Stimulated activated CD4-positive, alpha-beta T cell treated with anti-CD3 and anti-CD28 coated beads, Interleukin-15, amount 100 ng/mL, for 1 hour (primary cell): ENCODE measurements at places on chromosomes 12 and 14.
A peak's percentile ranks its signal among the peaks of the same experiment; 100 is the strongest.

GRCh38 chr12:29405561-29405960 is 24.6 kb upstream of the ERGIC2 start:
- no peak for DNase-seq

DNA sequence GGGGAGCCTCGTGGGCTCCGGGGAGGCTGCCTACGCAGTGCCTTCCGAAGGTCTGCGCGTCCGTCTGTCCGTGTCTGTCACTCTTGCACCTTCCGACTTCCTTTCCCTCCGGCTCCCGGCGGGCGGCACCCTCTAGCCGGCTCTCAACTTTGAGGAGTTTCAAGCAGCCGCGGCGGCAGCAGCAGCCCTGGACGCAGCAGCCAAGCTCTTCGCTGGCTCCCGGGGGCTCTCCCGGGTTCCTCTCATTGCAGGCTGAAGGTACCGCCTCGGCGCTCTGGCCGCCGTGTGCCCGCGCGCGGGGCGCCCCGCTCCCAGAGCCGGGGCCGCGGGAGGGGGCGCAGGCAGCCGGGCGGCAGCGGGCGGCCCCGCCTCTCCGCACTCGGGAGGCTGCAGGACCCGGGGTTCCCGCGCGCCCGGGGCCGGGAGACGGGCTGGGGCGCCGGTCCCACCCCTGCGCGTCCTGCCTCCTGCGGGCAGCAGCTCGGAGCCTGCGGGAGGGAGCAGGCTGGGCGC is at the start of the genes AMIGO2 and PCED1B:
AMIGO2 (minus strand) TSS at position 492 of the 513 bp plus-strand sequence. CDS start 957 bp downstream, outside the sequence.
PCED1B (plus strand) TSS at position 154 of the 513 bp plus-strand sequence. CDS start 155,443 bp downstream, outside the sequence.
- peak; percentile 56 for DNase-seq

DNA sequence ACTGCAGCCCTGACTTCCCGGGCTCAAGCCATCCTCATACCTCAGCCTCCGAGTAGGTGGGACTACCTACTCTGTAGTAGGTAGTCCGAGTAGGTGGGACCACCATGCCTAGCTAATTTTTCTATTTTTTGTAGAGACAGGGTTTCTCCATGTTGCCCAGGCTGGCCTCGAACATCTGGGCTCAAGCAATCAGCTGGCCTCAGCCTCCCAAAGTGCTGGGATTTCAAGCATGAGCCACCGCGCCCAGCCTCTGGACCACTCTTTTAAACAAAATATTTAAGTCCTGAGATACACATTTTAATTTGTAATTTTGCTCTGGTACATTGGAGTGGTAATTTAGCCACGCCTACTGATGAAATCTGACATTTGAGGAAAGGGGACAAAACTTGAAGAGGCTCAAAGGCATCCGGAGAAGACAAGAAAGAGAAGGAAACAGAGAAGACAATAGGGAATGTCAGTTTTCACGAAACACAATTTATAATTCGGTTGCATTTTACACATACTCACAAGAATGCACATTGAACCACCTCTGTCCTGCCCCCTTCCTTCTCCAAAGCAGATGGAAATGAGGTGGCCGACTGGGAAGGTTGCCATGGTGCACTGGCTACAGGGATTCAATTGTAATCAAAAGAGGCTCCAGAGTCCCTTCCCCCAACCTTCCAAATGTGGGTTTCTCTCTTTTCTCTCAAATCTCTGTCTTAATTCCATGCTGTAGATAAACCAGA is 9.7 kb upstream of the TUBA1A start:
- no peak for DNase-seq

- DNase-seq = no peak
These were observed 76.9 kb upstream of the SRSF5 start for GRCh38 chr14:69690042-69690441.

GRCh38 chr14:99612738-99613330 is 8.8 kb upstream of the CCDC85C start:
- DNase-seq = no peak

GRCh38 chr12:66144791-66145754 is 14.5 kb upstream of the LLPH start:
- no peak for DNase-seq

- no peak for DNase-seq
These were observed 5.2 kb downstream of the MPHOSPH9 start for GRCh38 chr12:123227581-123228258.

- DNase-seq = no peak
These were observed 154.4 kb downstream of the TTC7B start for GRCh38 chr14:90661866-90662265.

DNA sequence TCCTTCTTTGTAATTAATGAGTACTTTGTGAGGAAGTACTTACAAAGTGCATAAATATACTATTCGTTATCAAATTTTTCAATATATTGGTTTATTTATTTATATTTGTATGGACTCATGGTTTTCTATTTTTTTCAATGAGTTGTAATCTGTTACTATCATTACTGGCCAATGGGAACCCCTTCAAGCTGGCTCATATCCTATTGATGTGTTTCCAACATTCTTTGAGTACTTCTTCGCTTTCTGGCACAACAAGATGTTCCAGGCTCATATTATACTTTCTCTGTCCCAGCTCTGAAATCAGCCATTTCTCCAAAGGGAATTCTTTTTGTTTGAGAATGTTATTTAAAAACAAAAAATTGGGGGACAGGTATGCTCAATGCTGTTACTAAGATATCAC is 17.5 kb downstream of the YBX3 start:
- DNase-seq = no peak

DNA sequence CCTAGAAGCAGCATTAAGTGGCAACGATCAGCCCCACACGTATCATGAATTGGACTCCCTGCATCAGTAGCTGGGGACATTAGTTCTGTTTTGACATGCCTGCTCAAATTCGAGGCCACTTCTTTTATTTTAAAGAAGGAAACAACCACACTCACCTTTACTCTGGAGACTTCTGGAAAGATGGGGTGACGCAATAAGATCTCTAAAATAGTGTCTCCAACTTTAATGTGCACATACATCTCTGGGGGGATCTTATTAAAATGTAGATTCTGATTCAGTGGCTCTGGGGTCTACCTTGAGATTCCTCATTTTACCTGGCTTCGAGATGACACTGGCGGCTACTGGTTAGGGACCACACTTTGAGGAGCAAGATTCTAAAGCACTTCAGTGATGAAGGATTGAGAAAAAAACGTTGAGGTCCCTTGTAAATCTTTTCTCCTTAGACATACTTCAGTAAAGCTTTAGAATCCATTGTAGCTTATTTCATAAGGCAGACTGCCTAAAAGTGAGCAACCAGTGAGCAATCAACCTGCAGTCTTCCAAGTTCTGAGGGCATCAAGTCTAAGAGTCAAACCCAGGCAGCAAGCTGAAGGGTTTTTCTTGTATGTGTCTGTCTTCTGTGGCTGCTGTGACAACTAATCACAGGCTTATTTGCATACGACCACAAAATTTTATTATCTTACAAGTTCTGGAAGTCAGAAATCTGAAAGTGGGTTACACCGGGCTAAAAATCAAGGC is 718.6 kb upstream of the TBX3 start:
- DNase-seq = no peak

GRCh38 chr12:1518591-1519516 is 75.5 kb downstream of the FBXL14 start:
- no peak for DNase-seq

- no peak for DNase-seq
These were observed 30.4 kb downstream of the SETD3 start for GRCh38 chr14:99450266-99450665.

- no peak for DNase-seq
These were observed 1.8 kb downstream of the SMIM41 start for GRCh38 chr12:52081263-52081733.

GRCh38 chr14:66998013-66998412 is 191.2 kb upstream of the GARIN2 start:
- no peak for DNase-seq

DNA sequence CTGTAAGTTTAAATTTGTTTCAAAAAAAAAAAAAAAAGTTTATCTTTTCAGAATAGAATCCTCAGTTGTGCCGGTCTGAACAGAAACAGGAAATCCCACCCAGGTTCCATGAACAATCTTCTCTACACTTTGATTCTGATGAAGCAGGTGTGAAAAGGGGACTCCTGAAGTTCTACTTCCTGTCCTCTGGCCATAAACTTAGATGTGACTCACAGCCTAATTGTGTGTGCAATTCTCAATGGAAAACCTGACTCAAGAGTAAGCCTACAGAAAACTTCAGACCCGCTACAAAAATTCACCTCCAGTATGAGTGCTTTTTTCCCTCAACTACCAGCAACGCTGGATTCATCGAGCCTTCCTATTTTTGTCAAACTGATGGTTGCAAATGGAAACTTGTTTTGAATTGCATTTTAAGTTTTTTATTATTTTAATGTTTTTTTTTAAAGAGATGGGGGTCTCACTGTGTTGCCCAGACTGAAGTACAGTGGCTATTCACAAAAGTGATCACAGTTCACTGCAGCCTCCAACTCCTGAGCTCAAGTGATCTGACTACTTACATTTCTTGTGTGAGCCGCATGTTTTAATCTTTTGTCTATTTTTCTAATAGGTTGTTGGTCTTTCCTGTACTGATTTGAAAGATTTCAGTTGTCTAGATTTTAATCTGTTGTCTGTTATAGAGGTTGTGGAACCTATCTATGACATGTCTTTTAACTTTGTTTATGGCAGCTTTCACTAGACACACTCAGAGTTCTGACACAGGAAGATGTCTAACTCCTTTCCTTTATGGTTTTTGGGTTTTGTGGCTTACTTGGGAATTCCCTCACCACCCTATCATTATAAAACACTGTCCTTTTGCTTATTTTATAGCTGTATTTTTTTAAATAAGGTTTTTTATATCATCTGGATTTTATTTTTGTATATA is 37.6 kb downstream of the ATG14 start:
- no peak for DNase-seq

DNA sequence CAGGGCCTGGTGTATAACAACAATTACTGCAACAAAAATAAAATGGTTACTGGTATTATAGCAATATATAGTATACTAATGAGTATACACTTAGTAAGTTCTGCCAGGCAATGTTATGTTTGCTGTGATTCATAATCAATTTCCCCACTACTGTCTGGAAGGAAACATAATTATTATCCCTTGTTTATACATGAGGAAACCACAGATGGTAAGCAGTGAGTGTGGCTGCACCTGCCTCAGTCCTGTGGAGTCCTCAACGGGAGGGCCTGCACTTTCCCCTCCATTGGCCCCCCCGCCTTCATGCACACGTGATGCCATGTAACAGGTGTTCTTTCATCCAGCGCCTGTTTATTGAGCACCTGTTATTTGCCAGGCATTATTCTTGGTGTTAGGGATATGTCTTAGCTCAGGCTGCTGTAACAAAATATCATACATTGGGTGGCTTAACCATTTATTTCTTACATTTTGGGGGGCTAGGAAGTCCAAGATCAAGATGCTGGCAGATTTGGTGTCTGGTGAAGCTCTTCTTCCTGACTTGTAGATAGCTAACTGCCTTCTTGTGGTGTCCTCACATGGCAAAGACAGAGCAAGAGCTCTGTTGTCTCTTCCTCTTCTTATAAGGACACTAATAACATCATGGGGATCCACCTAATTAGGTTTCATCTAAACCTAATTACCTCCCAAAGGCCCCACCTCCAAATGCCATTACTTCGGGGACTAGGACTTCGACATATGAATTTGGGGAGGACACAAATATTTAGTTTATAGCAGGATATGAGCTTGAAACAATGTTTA is 59.5 kb upstream of the CHGA start:
- DNase-seq = no peak

DNA sequence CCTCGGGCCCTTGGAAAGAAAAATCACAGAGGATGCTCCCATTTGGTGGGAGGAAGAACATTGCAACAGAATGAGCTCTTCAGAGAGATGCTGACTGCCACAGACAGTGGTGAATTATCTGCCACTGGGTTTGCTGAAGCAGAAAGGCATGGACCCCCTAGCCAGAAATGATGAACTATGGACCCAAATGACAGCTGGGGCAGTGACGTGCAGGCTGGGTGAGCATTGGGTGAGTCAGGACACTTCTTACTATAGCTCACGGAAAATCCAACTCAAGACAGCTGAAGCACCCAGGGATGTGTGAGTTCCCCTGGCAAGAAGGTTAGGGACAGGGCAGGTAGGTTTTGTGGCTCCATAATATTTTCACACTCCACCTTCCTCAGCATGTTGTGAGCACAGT is 993.2 kb downstream of the BCL11B start:
- DNase-seq = no peak

- no peak for DNase-seq
These were observed 145.1 kb downstream of the SLC25A21 start for GRCh38 chr14:37027188-37027824.

GRCh38 chr14:51500776-51501175 is 150.9 kb upstream of the FRMD6 start:
- DNase-seq = no peak

DNA sequence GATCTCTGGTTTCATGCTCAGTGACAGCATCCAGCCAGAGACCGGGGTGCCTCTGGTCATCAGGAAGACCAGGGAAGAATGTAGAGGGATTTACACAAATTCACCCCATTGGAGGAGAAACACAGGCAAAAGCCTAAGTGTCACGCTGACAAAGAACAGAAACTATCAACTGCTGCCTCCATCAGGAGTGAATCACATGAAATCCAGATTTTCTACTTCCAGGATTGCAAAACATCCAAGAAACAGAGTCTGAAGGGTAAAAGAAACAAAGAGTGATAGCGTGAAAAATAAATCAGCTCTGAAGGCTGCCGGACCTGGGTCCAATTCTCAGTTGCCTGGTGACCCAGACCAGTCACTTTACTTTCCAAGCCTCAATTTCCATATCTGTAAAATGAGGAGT is 136.1 kb upstream of the MAP1LC3B2 start:
- DNase-seq = no peak
